ENCODE measurements at places on chromosomes 16 and 17.
A peak's percentile ranks its signal among the peaks of the same experiment; 100 is the strongest.

DNA sequence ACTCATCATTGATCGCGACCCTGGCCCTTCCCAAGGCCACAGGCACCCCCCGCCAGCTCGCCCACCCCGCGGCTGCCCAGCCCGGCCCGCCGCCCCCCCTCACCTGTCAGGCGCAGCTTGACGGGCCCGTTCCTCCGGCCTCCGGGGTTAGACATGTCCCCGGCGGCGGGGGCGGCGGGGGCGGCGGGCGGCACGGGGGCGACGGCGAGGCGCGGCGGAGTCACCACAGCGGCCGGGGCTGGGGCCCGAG lies 456 bp downstream of the SMURF2 start:
- DNase-seq: no peak

DNA sequence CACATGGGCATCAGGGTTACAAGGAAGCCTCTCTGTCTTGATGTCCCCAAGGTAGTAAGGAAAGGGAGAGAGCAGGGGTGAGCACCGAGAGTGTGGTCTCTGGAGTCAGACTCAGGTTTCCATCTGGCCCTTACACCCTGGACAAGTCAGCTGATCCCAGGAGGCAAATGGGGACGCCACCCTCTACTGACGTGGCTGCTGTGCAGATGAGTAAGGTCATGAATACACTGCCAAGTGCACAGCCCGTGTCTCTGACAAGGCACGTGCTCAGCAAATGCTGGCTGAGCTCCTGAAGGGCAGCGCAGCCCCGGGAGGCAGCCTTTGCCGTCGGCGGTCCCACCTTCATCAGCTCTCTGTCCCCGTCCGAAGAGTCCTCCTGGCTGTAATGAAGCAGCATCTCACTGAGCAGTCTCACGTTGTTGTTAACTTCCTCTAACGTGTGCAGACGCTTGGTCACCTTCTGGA lies 19.4 kb downstream of the GGA3 start:
- DNase-seq: no peak

DNA sequence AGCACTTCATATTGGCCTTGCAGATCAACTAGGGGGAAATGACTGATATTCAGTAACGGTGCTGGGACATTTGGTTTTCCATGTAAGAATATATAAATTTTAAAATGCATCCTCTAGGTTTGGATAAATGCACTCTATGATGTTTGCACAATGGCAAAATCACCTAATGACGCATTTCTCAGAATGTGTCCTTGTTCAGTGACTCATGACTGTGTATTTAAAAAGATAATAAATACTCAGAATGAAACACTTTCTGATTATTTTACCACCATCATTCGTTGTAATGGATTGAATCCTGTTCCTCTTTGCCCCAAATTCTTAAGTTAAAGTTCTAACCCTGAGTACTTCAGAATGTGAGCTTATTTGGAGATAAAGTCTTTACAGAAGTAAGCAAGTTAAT lies 17.2 kb upstream of the ADGRG1 start:
- no peak for DNase-seq

DNA sequence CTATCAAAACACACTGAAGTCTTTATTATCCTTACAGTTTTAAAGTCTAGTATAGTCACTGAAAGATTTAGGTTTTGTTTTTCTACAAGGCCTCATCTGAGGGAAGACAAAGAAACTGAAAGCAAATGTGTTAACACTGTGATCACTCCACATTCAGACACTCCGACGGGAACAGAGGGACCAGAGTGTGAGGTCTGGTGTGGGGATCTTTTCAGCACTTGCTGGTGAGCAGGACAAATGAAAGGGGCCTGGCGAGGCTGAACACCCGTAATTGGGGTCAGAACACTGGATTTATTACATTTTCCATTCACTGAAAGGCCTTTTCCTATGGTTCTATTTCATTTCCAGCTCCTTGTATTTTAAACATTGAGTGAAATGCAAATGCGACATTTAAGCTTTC lies 910.5 kb downstream of the CDH11 start:
- no peak for DNase-seq

DNA sequence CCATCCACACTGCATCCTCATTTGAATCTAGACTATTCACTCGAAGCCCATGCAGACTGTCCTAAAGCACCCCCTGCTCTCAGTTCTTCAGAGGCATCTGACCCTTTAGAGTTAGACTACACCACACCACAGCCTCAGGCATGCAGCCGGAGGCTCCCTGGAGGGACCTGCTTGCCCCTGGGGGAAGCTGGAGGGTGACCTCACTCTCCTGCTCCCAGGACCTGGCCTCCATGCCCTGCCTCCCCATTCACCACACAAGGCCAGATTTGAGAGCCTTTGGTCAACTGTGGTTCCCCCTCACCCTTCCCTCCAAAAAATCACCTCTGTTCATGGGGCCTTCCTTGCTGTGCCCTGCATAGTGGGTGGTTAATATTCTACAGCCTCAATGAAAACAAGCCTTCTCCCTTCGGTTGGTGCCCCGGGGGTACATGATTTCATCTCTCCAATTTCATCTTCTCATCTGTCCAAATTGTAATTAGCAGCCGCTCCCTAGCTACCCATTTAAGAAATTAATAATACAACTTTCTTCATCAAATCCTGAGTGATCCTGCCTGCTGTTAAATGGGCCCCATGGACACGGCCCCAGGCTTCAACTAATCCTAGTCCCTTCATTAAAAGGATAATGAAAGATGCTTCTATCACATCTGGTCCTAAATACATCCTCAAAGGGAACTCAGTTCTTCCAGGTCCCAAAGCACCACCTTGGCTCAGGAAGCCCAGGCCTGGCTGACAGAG lies 24.4 kb downstream of the ABCC12 start:
- no peak for DNase-seq

DNA sequence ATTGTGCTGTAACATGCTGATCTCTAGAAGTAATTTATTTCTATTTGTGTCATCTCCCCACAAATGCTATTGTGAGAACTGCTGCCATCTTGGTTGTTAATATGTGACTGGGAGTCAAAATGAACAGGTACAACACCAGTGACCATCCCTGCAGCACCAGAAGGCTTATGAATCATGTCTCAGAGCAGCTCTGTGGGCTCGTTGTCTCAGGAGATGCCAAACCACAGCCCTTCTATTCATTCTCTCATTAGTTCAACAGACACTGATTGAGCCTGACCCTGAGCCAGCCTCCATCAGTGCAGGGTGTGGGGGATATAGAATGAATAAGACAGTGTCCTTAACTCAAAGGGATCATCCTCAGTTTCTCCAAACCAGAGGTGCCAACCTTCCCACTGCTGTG lies 92.5 kb downstream of the UTP18 start:
- DNase-seq: no peak

- no peak for DNase-seq
Observed at GRCh38 chr17:5247621-5248020, 13.0 kb upstream of the SCIMP start.

GRCh38 chr17:81332914-81333528 lies 37.9 kb upstream of the SLC38A10 start:
- DNase-seq: no peak

GRCh38 chr16:31202414-31203375 lies at the start of gene PYCARD:
PYCARD (minus strand) TSS chr16:31202760; CDS start chr16:31202690, 70 bp downstream.
- DNase-seq: peak; percentile 71

- DNase-seq: no peak
Observed at GRCh38 chr16:15639061-15639568, 3.8 kb downstream of the MARF1 start.

DNA sequence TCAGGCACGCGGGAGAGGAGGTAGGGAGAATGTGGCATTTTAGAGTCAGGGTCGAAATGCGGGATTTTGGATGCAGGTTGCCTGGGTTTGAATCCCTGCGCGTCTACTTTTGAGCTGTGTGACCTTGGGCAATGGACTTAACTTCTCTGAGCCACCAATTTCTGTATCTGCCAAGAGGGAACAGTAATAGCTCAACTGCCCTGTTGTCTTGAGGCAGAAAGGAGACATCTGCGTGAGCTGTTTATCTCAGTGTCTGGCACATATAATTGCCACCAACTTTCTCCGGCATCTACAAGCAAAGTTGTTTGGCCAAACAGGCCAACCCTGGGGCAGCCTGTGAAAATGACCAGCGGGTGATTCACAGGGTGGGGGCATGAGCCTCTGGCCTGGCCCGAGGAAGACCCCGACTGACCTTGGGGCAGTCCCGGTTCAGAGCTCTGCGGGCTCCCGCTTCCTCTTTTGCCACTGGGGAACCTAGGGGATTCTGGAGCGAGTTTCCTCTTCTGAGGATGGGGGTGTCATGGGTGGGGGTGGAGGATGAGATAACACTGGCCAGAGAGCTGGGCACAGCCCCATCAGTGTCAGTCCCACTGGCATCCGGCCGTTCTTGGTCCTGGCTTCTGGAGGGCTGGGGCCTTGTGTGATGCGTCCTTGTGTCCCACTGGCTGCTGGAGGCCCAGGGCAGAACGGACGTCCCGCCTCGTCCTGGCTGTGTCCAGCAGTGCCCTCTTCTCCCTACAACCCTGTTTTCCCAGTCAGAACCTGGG lies 1.3 kb downstream of the SNN start:
- DNase-seq: no peak

GRCh38 chr16:59013930-59014329 lies 279.8 kb upstream of the GOT2 start:
- DNase-seq: no peak

DNA sequence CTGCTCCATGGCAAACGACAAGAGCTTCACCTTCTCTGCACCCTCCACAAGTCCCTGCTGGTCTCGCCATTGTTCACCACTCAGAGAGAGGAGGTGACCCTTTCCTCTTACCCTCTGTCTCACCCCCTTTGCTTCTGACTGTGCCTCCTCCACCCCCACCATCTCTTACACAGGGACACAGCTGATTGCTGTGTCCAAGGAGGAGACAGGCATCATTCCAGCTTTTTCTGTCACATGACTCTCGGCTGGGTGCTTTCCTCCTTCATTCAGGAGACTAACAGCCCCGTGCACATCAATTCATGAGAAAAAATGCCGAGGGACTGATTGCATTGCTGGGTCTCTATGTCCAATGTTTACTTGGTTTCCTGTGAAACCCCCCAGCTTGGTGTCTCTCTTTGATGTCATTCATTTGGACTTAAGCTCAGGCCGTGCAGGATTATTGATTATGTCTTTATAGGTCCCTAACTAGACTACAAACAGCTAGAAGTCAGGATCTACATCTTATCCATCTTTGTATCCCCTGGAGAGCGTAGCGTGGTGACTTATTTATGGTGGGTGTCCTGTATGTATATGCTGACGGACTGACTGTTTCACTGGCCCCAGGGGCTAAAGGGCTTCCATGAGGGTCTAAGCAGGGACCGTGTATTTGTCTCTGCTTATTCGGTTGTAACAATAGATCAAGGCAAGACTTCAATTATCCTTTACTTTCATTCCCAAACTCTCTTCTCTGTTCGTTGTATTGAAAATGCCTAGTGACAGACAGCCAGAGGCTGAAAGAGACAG lies 82.2 kb upstream of the CDH13 start:
- no peak for DNase-seq

DNA sequence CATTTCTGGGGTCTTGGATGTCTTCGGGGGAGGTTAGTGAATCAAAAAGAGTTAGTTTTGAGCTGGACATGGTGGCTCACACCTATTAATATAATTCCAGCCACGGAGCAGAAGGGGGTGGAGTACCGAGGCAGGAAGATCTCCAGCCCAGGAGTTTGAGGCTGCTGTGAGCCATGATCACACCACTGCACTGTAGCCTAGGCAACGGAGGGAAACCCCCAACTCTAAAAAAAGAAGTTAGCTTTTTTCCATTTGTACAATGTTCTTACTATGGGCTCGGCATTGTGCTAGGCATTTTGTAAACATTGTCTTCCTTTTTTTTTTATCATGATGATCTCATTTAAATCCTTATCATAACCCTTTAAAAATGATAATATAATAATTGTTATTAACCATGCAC lies 8.3 kb upstream of the SNF8 start:
- no peak for DNase-seq

DNA sequence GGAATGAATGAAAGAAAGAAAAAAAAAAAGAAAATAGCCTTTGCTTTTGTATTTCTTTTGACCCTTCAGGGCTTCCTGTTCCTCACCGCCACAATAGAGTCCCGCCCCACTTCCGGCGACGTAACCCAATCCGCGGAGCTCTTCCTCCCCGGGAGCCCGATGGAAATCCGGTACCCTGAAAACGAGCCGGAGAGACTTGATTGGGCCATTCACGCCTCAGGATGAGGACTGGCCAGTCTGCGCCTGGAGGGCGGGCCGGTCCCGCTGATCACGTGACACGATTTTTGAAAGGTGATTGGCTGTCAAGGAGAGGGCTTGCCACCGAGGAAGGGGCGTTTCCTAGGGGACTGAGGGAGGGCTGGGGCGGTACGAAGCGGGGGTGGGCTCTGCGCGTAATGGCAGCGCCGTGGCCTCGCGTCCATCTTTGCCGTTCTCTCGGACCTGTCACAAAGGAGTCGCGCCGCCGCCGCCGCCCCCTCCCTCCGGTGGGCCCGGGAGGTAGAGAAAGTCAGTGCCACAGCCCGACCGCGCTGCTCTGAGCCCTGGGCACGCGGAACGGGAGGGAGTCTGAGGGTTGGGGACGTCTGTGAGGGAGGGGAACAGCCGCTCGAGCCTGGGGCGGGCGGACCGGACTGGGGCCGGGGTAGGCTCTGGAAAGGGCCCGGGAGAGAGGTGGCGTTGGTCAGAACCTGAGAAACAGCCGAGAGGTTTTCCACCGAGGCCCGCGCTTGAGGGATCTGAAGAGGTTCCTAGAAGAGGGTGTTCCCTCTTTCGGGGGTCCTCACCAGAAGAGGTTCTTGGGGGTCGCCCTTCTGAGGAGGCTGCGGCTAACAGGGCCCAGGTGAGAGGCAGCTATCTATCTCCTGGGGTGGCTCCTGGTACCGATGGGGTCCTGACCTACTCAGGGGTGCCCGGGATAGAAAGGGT lies at the start of the genes PSME3IP1 and RSPRY1:
TSS of gene PSME3IP1 (minus strand) at position 95 of the 927 bp plus-strand sequence. CDS start 12,185 bp downstream, outside the sequence.
TSS of gene RSPRY1 (plus strand) at position 385 of the 927 bp plus-strand sequence. CDS start 18,330 bp downstream, outside the sequence.
- peak; percentile 92 for DNase-seq

DNA sequence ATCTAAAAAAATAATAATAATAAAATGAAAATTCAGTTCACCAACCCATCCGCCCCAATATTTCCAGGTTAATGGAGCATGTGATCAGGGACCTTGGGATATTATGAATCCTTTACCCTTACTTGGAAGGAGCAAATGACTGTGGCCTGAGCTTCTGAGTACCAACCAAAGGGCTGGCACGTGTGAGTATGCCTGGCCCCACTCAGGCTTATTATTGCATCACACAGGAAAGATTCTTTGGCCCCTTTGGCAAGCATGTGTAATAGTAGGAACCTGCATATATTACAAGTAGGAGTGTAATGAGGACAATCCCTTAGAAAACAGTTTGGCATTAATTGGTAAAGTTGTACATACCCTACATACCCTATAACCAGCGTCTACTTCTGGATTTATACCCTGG lies 7.2 kb upstream of the C17orf78 start:
- DNase-seq: no peak

DNA sequence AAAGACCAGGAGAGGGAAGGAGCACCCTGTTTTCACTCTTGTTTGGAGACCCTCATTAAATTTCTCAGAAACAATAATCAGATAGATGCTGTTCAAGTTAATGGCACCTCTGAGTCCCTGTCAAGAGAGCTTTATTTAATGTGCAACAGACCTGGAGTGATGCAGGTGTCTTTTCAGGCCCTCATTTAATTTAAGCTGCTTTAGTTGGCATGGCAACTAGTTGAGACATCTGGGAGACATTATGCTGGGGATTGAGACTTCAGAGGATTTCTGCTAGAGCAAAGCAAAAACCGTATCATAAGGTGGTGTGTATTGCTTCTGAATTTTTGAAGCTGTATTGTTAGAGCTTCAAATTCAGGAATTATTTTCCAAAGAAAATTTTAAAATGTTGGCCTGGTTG lies 108.5 kb downstream of the NLK start:
- DNase-seq: no peak

Data from activated naive CD8-positive, alpha-beta T cell treated with anti-CD3 and anti-CD28 coated beads, Interleukin-2, amount 10 ng/mL, durations not matched to agents 7 days and 5 days (primary cell).